ENCODE measurements at places on chromosomes 5 and 9.

DNA sequence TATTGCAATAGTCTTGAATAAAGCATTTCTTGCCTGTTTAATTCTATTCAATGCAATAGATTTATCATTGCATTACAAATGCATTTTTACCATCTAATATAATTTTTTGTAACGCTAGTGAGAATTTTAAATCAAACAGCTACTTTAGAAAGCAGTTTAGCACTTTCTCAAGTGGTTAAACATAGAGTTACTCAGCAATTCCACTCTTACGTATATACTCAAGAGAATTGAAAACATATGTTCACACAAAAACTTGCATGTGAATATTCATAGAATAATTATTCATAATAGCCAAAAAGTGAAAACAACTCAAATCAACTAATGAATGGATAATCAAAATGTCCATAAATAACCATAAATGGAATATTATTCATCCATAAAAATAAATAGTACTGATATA, 244.7 kb downstream of the TMEM167A start:
- no peak for DNase-seq

DNA sequence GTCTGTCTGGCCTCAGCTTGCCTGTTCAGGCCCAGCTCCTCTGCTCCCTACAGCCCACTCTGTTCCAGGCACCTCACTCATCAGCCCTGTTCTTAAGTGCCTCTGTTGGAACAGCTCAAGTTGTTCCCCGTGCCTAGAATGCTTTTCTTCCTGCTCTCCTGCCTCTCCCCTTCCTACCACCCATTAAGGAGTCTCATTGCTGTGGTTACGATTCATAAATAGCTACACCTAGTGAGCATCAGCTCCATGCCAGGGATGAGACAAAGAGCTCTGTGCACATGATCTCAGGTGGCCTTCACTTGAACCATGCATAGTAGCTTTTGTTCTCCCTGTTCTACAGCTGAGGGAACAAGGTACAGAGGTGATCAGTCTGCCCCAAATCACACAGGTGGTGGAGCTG, 54.3 kb downstream of the PSD2 start:
- no peak for DNase-seq

- DNase-seq: no peak
Observed at GRCh38 chr5:38843665-38844064, 2.1 kb upstream of the OSMR start.

DNA sequence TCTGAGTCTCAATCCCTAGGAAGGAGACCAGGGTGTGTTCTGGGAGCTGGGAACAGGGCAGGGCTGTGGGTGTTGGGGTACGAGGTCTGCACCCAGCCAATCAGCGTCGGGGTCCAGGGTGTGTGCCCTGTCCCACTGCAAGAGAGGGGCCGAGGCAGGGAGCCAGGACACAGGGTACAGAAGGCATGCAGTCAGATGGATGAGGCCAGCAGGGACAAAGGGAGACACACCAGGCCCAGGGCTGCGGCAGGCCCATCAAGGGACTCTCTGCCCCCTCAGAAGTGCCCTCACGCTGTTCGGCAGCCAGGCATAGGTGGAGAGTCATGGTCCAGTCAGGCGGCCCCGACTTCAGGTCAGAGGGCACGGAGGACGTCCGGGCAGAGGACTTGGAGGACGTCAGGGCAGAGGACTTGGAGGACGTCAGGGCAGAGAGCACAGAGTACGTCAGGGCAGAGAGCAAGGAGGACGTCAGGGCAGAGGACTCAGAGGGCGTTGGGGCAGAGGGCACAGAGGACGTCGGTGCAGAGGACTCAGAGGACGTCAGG, 28.8 kb upstream of the ADAMTS2 start:
- DNase-seq: no peak

- DNase-seq: no peak
Observed at GRCh38 chr5:10539687-10539998, 24.2 kb upstream of the ANKRD33B start.

- DNase-seq: no peak
Observed at GRCh38 chr5:71957292-71957898, 149.9 kb upstream of the MAP1B start.

- no peak for DNase-seq
Observed at GRCh38 chr9:104263942-104264341, 169.8 kb downstream of the SMC2 start.

Data from activated CD4-positive, alpha-beta T cell treated with anti-CD3 and anti-CD28 coated beads, Interleukin-2, amount 50 U/mL, for 48 hours (primary cell).